ENCODE measurements at places on chromosomes 3 and 15.

DNA sequence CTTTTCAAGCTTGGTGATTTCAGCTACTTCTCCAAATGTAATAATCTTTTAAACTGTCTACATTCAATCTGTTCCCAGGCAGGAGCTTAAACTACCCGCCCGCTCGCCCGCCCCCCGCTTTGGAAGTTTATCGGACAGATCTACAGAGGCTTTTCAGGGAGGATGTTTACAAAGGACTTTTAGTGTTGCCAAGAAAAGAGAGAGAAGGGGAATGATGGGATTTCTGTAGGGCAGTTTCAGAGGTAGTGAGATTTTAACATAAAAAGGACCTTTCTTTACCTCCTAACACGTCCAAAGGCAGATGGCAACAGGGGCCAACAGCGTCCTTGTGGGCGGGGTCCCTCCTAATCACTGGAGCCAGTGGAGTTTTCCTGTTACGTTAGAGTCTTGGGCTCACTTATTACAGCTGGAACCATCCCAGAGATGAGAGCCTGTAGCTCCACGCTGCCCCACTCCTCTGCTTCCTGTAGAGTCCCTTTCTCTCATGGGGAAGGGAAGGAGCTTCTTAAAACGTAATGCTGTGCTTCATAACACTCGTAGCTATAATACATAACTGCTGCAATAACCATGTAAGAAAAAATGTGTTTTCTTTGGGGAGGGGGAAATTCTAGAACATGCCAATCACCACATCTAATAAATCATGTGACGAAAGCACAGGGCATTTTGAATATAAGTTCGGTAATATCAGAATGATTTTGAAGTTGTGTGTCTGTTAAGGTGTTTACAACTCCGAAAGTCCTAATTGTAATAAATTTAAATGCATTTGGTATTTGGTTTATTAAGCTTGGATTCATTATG is 30.9 kb downstream of the HES1 start:
- DNase-seq, result no peak

GRCh38 chr3:168085491-168086119 is 10.1 kb downstream of the GOLIM4 start:
- no peak for DNase-seq

DNA sequence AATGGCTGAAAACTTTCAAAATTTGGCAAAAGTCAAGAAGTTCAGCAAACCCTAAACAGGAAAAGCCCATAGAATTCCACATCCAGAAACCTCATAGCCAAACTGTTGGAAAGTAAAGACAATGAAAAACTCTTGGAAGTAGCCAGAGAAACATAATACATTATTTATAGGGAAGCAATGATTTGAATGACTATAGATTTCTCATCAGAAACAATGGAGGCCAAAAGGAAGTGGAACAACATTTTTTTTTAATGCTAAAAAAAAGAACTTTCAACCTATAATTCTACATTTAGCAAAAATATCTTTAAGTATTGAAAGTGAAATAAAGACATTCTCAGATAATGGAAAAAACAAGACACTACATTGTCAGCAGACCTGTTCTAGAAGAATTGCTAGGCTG is 30.2 kb downstream of the ALPK3 start:
- DNase-seq, result no peak

DNA sequence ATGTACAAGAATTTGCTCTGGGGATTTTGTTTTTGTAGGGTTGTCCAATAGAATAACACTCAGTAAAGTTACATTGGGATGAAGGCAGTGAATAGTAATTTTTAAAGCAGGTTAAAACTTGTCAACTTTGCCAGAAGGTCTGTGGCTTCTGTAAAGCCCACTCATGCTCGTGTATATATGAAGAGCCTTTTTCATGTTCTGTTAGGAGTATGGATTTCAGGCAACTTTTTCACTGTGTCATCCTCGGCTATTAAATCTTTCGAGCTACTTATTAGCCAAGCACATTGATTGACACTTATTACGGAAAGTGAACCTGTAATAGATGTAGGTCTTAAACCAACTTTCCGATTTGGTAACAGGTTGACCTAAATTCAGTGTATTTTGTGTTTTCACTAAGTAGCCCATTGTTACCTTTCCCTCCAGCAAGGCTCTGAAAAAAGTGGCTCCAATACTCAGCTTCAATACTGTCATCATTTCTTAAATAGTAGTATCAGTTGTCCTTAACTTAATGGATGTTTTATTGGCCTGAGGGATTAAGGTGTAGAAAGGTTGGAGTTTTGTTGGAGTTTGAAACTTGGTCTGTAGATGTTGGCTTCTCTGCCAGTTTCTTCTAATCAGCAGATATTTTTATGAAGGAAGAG is 1.7 kb downstream of the PAK2 start:
- no peak for DNase-seq

DNA sequence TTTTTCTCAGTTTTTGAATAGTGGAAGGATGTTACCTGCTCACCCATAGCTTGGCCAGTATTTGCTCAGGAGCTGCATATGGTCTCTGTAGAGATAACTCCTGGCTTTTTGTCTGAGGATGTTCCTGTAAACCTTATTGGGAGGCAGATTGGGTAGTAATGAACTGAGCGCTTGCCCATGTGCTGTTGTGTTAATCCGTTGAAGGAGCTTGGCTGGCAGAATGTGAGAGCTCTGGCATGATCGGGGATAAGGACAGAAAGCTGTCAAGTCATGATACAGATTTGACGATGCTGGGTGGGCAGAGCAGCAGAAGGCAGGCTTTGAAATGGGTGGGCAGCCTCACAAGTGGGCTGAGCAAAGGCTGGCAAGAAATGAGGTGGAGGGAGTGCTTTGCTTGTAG is 27.4 kb downstream of the SH3GL3 start:
- DNase-seq, result no peak

DNA sequence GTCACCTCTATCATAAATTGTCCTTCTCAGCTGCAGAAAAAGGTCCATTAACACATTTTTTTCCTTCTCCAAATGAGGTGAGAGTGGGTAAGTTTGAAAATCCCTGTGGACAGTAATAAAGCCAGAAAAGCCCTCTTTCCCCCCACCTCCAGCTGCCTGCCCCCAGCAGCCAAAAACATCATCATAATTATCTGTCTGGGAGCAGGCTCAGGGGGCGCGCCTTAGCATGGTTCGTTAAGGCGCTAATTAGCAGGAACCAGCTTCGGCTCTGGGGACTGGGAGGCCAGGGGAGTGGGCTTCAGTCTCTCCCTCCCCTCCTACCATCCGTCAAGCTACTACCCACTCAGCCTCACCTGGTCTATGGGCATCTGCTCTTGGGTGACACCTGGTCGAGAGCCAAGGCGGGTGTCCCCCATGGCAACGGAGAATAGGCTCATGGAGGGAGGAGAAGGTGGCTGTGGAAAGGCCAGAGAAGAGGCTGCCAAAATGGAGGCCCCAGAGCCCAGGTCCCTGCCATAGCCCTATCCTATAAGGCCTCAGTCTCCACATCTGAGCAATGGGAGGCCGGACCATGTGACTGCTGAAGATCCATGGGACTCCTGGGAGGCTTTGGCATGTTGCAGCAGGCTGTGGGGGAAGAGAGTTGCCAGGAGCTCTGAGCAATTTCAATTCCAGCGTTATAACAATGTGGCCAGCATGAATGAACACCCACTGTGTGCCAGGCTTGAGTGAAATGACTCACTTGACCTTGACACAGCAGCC is 140.1 kb upstream of the LINGO1 start:
- no peak for DNase-seq

DNA sequence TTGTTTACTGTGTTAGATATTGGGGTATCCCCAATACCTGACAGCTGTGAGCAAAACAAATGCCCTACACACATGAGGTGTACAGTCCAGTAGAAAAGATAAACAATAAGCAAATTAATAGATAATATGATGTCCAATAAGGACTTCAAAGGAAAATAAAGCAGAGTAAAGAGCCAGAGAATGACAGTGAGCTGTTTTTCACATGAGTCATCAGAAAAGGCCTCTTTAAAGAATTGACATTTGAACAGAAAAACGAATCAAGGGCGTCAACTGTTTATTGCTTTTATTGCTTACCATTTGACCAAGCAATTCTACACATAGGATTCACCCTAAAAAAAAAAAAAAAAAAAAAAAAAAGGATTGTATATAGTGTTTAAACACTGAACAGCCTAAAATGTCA is 96.6 kb upstream of the FLNB start:
- DNase-seq, result no peak

DNA sequence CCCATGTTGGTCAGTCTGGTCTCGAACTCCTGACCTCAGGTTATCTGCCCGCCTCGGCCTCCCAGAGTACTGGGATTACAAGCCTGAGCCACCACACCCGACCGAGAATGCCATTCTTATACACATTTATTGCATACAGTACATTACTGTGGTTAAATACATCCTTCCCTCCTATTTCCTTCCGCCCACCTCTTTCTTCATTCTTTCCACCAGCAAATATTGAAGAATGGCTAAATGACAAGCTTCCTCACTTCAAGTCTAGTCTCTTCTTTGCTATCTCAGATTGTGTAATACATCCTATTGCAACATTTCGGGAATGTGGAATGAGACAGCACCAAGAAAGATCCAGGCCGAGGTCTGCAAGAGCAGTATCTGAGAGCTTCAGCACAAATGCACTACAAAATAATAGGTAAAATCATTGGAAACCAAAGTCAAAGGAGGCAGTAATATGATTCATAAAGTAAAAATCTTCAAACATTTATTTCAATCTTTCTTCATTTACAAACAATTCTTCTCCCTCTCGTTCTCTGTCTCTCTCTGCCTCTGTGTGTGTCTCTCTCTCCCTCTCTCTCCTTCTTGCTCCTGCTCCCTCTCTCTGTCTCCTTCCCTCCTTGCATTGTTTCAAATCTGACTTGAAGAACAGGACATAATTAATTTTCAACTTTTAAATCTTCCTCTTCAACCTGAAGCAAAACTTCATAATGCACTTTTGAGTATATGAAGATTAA is 94.7 kb upstream of the TGFBR2 start:
- DNase-seq, result no peak

GRCh38 chr3:97636465-97636864 is 128.1 kb upstream of the ARL6 start:
- DNase-seq, result no peak

- no peak for DNase-seq
Measured at GRCh38 chr3:32146746-32147211, 40.4 kb downstream of the GPD1L start.

GRCh38 chr3:196804773-196805172 is 62.9 kb upstream of the SENP5 start:
- no peak for DNase-seq

GRCh38 chr3:51836606-51837005 is 24.8 kb upstream of the IQCF2 start:
- DNase-seq, result no peak

GRCh38 chr3:102532901-102533300 is 98.1 kb downstream of the ZPLD1 start:
- DNase-seq, result no peak

GRCh38 chr3:22659651-22660475 is 543.3 kb upstream of the UBE2E2 start:
- DNase-seq, result no peak

GRCh38 chr3:106631373-106632108 is 745.7 kb upstream of the CCDC54 start:
- DNase-seq, result no peak

DNA sequence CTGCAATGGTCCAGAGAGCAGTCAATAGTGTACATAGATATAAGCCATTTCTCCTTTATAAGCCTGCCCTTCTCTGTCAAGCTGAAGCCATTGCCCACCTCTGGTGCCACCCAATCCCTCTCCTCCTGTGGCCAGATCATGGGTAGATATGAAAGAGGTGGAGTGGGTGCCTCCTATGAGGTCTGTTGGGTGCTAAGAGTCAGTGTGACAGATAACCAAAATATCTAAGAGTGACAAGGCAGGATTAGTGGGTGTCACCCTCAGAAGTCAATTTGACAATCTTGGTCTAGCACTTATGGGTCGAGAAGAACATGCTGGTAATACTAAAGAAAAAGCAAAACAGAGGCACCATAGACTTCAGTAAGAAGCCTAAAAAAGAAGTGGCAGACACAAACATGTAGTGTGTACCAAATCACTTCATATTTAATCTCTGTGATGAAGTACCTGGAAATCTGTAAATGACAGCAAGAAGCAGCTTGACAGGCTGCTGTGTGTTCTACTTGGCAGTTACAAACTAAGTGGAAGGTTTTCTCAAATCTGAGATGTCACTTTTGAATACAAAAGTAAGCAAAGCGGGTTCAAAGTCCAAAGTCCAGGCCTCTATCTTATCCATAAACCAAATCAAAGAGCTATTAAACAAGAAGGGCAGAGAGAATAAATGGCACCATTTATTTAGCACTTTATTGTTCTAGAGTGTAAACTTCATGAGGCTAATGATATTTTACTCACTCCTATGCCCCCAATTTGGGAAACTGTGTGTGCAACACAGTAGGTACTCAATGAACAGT is 118.9 kb upstream of the EOMES start:
- no peak for DNase-seq

DNA sequence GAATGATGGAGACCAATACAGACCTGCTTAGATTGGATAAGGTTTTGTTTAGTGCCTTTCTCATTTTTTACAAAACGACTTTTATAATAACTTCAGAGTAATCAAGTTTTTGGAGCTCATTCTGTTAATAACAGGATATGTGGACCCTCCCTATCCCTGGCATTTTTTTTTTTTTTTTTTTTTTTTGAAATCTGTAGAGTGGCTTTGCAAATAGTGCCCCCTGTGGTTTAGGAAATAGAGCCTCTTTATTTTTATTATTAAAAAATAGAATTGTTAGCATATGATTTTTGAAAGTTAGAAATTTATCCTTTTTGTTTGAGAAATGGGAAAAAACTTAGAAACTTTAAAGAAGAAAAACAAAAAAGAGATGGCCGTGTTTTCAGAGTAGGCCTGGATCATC is 11.4 kb downstream of the SKIL start:
- DNase-seq, result no peak

DNA sequence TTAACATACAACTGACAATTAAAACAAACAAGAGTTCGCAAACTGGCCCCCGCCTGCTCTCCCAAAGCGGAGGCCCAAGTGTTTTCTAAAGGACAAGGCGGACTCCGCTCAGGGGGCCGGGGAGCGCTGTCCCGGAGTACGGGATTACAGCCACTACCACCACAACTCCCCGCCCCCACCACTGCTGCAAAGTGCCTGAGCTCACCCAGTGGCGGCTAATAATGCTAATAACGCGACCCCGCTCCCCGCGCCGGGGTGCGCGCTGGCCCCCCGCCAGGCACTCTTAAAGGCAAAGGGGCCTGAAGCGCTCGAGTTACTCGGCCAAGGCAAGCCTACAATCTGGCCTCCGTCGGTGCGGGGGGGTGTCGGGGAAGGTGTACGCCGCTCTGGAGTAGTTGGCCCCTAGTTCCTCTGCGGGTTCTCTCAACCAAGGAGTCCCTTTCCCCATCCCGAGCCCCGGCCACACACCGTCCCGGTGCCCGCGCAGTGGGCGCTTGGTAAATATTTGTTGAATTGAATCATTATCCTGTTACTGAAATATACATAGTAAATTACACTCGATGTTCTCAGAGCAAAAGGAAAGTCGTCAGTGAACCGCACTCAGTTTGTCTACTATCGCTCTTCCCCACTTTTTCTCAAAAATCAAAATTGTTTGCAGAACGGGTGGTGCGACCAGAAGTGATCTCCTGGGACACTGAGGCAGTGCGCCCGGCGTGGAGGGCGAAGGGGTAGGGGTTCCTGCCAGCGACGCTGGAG is 827 bp downstream of the WNT5A start:
- DNase-seq, result no peak

DNA sequence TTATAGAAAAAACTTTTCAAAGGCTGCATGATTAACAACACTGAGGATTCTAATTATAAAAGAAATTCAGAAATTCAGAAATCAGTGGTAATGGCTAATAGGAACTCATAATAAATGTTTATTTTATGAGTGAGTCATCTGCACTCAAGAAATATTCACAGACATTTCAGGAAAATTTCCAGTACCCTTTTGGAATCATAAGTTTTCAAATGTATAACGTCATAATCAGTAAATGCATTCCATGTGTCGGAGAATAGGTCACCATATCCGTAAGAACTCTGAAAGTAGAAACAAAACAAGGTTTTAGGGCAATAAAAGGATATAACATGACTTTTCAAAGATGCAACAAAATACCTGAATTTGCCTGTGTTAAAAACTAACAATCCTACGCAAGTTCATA is 24.7 kb downstream of the EOGT start:
- no peak for DNase-seq
